ENCODE measurements at places on chromosomes 5 and 9.
A peak's percentile ranks its signal among the peaks of the same experiment; 100 is the strongest.

- DNase-seq, result no peak
Measured at GRCh38 chr5:54178207-54178606, 132.2 kb downstream of the ARL15 start.

DNA sequence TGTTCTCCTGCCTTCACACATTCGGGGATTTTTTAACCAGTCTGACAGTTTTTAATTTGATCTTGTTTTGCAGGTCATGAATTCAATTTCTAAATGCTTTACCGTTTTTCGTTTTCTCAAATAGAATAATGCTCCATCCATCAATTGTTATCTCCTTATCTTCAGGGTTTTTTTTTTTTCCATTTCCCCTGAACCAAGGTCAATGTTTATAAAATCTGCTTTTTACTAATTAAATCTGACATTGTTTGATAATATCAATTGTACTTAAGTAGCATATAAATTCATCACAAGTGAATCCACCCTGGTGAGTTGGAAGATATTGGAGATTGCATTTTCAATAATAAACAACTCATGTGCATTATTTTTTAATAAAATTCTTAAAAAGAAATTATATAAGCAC, 2004.6 kb upstream of the WWC1 start:
- no peak for DNase-seq

- DNase-seq, result peak; percentile 57
Measured at GRCh38 chr9:99823681-99824377, 2.1 kb downstream of the NR4A3 start.

DNA sequence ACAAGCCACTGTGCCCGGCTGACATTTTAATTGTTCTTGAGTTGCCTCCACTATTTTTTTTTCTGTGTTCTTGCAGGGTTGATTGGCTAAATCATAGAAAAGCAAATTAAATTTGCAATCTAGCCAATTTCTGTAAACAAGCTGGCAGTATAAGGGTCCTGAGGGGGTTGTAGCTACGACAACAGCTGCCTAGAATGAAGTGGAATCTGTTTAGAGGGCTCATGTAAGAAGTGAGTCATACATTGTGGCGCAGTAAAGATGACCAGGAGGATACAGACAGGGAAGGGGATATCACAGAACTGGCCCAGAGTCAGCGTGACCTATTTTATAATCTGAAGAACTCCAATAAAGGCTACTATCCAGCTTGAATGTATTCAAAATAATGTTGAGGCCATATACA, 82.2 kb upstream of the TLE1 start:
- no peak for DNase-seq

- DNase-seq, result no peak
Measured at GRCh38 chr5:118761814-118762213, 226.5 kb downstream of the DTWD2 start.

- no peak for DNase-seq
Measured at GRCh38 chr5:156991714-156992113, 28.7 kb upstream of the TIMD4 start.

DNA sequence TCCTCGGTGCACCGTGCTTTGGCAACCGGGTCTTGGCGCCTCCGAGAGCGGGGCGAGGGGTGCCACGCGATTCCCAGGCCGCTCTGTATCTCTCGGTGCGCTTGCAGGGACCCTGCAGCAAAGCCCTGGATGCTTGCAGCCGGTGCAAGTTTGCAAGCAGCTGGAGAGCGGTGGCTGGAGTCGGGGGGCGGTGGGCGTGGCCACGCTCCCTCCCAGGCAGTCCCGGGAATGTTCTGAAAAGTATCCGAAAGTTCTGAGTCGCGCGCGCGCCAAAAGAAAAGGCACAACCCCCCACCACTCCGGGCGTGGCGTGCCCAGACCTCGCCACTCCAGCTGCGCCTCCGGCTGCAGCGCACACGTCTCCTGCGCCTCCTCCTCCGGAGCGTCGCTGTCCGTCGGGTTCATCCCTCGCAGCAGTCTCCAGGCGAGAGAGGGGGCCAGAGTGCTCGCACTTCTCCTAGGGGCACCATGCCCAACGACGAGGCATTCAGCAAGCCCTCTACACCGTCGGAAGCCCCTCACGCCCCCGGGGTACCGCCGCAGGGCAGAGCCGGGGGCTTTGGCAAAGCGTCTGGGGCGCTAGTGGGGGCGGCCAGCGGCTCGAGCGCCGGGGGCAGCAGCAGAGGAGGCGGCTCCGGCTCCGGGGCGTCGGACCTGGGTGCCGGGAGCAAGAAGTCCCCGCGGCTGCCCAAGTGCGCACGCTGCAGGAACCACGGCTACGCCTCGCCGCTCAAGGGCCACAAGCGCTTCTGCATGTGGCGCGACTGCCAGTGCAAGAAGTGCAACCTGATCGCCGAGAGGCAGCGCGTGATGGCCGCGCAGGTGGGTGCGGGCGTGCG, at the start of gene DMRT1:
DMRT1 (plus strand) TSS at position 327 of the 839 bp plus-strand sequence; CDS start at position 469, 142 bp downstream.
- DNase-seq, result no peak

DNA sequence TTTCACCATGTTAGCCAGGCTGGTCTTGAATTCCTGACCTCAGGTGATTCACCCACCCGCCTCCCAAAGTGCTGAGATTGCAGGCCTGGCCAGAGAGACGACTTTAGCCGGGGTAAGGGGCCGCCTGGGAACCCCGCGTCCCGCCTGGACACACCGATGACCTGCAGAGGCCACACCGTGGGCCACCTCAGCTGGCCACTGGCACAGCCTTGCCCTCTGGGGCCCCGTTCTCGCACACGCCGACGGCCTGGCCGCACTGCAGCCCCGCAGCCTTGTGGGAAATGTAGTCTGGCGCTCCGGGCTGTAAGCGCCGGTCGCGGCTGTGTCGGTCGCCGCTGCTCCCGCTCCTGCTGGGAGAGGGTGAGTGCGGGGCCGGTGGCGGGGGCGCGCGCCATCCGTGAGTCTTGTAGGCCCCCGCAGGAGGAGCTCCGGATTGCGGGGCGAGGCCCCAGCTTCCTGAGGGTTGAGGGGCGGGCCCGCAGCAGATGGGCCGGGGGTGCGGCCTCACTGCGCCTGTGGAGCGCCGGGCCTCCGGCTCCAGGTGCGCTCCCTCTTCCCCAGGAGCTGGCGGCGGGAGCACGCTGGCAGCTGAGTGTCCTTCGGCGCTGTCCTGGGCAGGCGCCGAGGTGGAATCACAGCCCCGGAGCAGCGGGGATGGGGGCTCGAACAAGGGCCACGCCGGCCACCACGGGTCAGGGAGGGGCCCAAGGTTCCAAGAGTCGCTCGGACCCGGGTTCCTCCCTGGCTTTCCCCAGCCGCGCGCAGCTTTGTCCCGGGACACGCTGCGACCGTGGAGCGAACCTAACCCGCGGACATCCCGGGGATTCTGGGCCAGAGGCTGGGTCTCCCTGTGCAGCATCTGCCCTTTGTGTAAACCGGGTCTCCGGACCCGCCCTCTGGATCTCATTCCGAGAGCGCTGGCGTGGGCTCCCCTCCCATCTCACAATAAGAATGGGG, at the start of gene ZFP2:
ZFP2 (plus strand) TSS at position 299 of the 957 bp plus-strand sequence. CDS start 35,401 bp downstream, outside the sequence.
- peak; percentile 92 for DNase-seq

DNA sequence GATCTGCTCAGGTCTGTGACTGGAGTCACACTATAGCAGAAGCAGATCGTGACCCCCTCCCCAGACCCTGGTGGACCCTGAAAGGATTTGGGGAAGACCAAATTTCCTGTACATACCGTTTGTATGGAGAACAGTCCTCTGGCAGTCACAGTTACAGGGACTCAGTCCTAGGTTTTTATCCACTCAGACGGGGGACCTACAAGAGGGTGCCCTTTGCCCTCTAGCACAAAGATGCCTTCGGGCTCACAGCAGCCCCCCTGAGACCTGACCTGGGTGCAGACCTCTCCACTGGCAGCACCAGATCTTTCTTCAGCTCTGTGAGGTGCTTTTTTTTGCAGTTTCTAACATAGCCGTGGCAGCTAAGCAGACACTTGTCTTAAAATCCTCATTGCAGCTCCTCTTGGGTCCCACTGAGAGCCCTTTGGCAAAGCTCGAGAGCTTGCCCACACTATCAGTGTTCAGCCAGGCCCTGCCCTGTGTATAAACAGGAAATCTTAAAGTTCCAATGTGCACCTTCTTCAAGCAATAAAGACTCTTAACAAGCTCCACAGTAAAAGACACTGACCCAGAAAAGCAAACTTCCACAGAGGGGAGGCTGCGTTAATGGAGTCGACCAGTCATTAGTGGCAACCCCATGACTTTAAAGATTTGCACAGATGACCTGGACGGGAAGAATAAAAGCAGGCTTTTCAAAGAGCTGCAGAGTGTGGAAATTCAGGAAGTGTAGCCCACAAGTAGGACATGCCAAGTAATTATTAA, 71.8 kb upstream of the LHFPL2 start:
- no peak for DNase-seq

DNA sequence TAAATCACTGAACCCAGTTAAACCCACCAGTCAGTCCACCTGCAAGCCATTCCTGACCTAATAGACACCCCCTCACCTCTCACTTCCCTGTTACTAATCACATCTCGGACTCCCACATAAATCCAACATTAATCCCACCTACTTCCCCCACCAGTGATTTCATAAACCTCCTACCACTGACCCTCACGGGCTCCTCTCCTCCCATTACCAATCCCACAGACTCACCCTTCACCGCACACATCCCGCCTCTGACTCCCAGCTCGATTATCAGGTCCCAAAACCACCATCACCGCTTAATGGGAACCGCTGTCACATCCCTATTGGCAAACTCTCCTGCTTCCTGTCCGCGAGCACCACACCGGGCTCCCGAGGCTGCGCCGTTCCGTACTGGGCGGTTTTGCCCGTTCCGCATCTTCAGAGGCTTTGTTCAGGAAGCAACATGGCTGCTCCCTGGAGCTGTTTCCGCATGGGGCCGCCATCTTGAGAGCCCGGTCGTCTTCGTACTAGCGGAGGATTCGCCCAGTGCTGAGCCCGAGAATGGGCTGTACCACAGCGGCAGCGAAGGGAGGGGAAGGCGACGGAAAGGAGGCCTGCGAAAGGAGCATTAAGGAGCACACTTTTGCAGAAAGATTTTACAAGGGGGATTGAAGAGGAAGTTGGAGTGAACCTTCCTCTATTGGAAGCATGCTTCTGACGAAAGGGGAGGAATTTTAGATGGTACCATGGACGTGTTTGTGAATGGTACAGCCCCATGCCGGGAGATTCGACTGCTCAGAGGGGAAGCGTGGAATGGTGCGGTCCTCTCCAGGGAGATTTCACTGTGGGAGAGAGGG, at the start of gene ZNF300:
ZNF300 (minus strand) TSS at position 502 of the 833 bp plus-strand sequence. CDS start 1,825 bp downstream, outside the sequence.
- peak; percentile 99 for DNase-seq

- no peak for DNase-seq
Measured at GRCh38 chr9:107606149-107606790, 116.7 kb upstream of the KLF4 start.

- no peak for DNase-seq
Measured at GRCh38 chr9:10875752-10876151, 262.9 kb upstream of the PTPRD start.

DNA sequence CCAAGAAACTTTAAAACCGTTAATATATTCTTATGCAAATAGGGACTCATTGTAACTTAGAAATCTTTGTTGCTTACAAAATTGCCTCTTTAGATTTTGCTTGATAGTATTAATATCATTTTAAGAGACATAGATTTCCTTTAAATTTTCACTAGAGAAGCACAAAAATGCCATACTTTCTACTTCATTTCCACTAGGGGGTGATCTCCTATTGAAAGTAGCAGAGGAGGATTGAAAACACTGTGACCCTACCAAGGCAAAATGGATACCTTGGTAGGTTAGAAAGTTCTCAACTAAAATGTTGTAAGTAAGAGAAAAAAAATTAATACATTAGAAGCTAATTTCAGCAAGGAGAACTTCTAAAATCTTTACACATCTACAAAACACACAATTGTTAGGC, 204.9 kb downstream of the CHSY3 start:
- DNase-seq, result no peak
